Bronchial epithelial cell (primary cell): ENCODE measurements at places on chromosomes 4 and X. TPM values are rescaled to one million over a fixed set of nuclear protein-coding genes. Genes with fewer than 3 reads are reported as not detected.
A peak's percentile ranks its signal among the peaks of the same experiment; 100 is the strongest.

DNA sequence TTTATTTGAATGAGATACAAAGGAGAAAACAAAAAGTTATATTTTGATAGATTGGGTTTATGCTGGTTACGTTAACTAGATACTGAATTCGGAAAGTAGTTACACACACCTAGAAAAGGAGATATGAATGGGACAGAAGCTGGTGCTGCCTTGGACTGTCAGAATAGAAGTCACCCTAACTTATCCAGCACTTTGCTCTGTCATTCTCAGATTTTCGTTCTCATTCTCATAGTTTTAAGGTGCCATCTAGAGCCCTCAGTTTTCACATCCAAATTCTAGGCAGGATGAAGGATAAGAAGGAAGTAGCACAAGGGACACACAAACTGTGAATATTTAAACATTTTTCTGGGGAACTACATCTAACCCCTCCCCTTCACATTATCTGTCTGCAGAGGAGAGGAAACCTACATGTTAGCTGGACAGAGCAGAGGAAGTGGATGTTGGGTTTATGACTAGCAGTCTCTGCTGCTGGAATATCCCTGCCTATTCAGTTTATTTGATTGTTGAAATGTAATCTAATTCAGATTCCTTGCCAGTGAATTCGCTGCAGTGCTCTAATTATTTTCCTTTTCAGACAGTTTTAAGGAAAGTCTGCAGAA, 521.9 kb downstream of the FAT4 start:
- DNase-seq, result no peak

GRCh38 chr4:11616856-11617255, 188.2 kb upstream of the HS3ST1 start:
- no peak for DNase-seq

- DNase-seq, result no peak
Measured at GRCh38 chr4:55248756-55249155, 97.3 kb upstream of the SRD5A3 start.

GRCh38 chr4:138056541-138056940, 185.6 kb downstream of the SLC7A11 start:
- peak; percentile 57 for DNase-seq

DNA sequence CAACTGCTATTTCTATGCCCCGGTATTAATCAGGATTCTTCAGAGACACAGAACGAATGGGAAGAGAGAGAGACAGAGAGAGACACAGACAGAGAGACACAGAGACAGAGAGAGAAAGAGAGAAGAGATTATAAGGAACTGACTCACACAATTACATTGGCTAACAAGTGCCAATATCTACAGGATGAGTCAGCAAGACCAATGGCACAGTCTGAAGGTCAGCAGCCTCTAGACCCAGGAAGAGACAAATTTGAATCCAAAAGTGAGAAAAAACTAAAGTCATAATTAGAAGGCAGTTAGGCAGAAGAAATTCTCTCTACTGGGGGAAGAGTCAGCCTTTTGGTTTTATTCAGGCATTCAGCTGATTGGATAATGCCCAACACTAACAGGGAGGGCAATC, 187.3 kb downstream of the MAB21L2 start:
- peak; percentile 78 for DNase-seq

GRCh38 chrX:109720947-109721346, 12.1 kb downstream of the ACSL4 start:
- no peak for DNase-seq

DNA sequence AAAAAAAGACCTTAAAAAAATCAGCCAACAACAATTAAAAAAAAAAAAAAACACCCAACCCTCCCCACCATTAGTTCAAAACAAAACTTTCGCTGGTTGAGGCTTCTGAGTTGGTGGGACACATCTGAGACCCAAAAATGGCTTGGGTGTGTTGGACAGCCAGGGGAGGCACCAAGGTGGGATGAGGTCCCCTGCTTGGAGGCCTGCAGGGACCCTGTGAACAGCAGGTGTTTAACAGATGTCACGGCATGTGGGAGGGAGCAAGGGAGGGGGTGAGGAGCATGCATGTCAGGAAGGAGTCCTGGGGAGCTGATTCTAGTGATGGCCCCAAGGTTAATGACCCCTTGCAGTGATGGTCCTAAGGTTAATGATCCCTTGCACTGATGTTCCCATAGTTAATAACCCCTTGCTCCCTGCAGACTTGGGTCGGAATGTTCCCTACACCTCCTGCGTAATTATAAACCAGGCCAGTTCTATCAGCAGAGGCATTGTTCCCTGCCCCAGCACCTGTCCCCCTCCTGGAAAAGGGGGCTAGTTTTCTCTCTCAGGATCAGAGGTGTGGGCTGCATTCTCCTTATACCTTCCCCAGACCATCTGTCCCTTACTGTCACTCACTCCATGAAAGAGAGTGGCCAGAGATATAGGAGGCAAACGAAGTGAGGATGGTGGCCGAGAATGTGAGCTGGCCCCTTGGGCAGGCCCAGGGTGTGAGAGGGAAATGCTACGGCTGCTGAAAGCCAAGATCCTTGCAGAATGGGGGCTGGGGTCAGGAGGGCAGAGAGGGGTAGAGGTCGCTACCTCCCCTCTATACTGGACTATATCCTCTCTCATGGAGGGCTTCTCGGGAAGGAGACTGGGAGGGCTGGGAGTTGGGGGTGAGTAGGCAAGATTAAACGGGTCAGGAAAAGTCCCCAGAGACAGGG, 2.3 kb upstream of the FOXP3 start:
- no peak for DNase-seq

DNA sequence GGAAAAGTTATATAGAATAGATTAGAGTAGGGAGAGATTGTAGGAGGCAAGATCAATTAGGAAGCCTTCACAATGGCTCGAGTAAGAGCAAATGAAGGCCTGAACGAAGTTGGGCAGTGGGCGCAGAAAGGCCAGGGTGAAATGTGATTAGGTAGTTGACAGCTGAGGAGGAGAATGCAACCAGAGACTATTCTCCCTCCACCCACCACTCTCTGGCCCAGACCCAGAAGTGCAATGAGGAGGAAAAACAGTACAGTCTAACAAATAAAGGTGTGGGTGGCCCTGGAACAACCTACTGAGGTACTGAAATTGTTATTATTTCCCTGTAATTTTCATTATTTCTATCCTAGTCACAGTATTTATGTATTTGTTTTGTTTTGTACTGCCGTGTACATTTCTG, 176.7 kb downstream of the SLC39A8 start:
- no peak for DNase-seq

- DNase-seq, result no peak
Measured at GRCh38 chrX:45400027-45400779, 199.5 kb upstream of the DIPK2B start.

- no peak for DNase-seq
Measured at GRCh38 chr4:172794307-172794703, 374.3 kb upstream of the GALNT7 start.

The WNK3 gene
- 0.26 and 0.51 TPM in 2 replicates for total RNA-seq

The XG gene
- total RNA-seq, result 0.26 and 1.4 TPM in 2 replicates

The SSX1 gene
- not detected in 2 replicates for total RNA-seq

The CD38 gene
- not detected in 2 replicates for total RNA-seq
